ENCODE measurements at places on chromosomes 7 and 10.

DNA sequence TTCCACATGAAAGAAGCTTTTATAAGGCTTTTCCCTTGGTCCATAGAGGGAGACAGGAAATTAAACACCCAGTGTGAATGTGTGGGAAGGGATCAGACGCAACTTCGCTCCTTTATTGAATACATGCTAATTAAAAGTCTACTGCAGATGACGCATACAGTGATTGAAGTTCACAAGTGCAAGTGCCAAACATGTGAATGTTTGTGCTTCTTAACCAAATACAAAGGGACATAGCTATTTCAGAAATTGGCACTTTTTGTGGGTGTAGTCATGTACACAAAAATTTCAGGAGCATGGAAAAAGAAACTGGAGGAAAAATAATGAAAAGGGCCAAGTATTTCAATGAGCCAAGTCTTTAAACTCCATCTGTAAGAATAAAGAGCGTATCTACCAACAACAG, 283.7 kb downstream of the SKAP2 start:
- DNase-seq, result no peak

GRCh38 chr7:1454542-1454941, 4.7 kb downstream of the MICALL2 start:
- DNase-seq, result no peak

- DNase-seq, result no peak
These were observed 56.3 kb upstream of the ZEB1 start for GRCh38 chr10:31262672-31263071.

- DNase-seq, result no peak
These were observed 67.8 kb downstream of the ZNF365 start for GRCh38 chr10:62442006-62442405.

- no peak for DNase-seq
These were observed 63.0 kb downstream of the PROSER2 start for GRCh38 chr10:11886138-11886474.

- no peak for DNase-seq
These were observed 267.4 kb downstream of the RNLS start for GRCh38 chr10:88315755-88316154.

GRCh38 chr10:106992055-106992454, 172.5 kb downstream of the SORCS1 start:
- DNase-seq, result no peak

- no peak for DNase-seq
These were observed 84.7 kb upstream of the C1QL3 start for GRCh38 chr10:16606421-16606820.

DNA sequence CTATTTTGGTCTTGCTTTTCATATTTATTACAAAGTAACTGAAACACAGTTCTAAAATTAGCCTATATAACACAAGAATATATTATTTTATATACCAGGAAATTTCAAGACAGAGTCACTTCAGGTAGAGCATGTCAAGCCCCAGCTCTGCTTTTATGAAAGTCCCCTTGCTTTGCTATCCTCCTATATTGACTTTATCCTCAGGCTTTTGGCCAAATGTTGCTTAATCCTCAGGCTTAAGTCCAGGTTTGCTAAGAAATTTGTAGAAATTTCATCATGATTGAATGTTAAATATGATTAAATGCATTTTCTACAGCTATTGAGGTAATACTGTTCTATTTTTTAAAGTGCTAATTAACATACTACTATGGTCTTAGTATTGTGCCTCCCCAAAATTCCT, 227.6 kb downstream of the FZD1 start:
- DNase-seq, result no peak

DNA sequence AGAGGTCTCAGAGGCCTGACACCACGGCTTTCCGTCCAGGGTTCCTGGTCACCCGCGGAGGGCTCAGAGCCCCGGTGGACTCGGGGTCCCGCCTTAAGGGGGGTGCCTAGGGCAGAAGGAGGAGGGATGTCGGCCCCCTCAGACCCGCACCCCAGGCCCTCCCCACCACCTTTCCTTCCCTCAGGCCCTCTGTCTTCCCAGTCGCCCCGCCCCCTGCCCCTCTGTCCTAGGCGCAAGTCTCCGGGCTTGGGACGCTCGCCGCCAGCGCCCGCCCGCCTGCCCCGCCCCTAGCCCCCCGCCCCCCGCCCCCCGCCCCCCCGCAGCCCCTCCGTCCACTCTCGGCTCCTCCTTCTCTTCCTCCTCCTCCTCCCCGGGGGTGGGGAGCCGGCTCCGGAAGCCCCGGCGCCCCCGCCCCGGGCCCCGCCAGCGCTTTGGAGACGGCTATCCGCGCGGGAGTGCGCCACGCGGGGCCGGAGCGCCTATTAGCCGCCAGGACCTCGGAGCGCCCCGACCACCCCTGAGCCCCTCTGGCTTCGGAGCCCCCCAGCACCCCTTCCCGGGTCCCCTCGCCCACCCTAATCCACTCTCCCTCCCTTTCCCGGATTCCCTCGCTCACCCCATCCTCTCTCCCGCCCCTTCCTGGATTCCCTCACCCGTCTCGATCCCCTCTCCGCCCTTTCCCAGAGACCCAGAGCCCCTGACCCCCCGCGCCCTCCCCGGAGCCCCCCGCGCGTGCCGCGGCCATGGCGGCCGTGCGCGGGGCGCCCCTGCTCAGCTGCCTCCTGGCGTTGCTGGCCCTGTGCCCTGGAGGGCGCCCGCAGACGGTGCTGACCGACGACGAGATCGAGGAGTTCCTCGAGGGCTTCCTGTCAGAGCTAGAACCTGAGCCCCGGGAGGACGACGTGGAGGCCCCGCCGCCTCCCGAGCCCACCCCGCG, at the start of gene AEBP1:
AEBP1 (plus strand) TSS at position 423 of the 937 bp plus-strand sequence; CDS start at position 744, 321 bp downstream.
- DNase-seq, result no peak

DNA sequence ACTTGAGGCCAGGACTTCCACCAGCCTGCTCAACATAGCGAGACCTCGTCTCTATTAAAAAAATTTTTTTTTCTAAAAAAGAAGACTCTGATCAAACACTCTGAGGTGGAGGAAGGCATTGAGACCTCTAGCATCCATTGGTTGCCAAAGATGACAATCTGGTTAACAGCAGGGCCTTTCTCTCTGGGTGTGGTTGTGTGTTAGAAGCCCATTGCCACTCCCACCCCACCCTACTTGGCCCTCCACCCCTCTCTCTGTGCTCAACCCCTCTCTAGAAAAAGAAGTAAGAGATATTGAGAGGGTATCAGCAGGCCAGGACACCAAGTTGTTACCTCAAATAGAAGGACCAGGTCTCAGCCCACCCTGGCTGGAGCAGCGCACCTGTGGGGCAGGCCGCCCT, 57.4 kb upstream of the MXI1 start:
- no peak for DNase-seq

GRCh38 chr7:94445696-94446194, 51.0 kb downstream of the COL1A2 start:
- DNase-seq, result no peak

- no peak for DNase-seq
These were observed 31.7 kb upstream of the DGKI start for GRCh38 chr7:137878333-137878961.

DNA sequence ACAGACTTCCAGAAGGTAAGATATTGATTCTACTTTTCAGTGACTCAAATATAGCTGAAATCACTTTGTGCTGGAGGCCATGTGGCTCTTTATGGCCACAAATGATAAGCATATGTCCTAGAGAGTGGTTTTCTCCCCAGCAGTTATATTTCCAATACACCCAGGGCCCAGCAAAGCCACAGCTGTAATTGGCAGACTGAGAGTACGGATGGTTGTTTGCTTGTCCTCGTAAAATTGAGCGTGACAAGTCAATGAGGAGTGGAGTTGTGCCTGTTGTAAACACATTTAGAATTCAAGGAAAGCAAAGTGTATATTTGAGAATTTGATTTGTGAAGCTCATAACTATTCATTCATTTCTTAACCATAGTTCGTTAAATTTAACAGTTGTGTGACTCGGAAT, 201.8 kb downstream of the LHFPL3 start:
- DNase-seq, result no peak

GRCh38 chr7:69422574-69422985, 175.7 kb upstream of the AUTS2 start:
- no peak for DNase-seq

GRCh38 chr7:100968650-100969049, 715 bp upstream of the MUC12 start:
- no peak for DNase-seq

DNA sequence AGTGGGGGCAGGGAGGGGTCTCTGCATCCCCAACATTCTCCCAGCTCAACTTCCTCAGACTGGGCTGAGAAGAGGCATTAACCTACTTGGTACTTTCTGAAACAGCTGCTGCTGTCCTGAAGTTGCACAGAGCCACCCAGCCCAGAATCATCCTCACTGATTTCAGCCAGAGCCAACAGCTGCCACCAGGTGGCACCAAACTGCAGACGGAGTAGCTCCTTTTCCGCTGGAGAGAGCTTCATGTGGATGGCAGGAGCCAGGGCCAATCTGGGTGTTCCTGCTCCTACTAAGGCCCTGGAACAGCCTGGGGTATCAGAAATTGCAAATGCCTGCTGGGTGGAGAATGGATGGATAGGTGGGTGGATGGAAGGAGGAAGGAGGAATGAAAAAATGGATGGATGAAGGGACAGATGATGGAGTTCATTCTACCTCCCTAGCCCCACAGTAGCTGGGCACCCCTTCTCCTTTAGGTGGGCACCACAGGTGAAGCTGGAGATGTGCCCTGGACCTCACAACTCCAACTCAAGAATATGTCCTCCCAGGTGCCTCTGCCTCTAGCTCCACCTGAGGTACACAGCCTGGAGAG, 11.8 kb upstream of the DRGX start:
- DNase-seq, result peak; percentile 44

DNA sequence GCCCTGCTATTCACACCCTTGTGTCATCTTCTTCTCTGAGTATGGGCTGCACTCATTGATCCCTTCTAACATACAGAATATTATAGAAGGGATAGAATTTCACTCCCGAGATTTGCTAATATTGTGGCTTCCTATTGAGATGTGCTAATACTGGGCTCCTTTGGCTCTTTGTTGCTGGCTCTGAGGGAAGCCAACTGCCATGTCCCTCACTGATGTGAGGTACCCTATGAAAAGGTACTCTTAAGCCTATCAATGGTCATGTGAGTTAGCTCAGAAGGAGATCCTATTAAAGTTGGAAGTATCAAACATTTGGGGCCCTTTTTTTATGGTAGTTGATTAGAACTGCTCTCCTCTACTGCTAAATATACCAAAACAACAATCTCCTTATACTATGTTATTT, 665.2 kb upstream of the ZWINT start:
- DNase-seq, result no peak

DNA sequence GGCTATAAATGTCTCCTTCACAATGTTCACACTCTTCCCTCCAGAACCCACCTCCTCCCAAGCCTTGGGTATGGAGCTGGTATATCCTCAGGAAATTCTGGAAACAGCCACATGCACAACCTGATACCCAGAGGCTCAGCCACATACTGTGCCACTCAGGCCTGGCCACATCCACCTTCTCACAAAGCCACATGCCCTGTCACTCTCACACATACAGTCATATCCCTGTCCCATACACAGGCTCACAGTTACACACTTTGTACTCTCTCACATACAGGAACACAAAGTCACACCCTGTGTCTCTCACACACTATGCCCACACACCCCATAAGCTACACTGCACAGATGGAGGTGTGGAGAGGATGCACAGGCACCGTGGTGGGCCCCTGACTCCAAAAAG, 10.1 kb downstream of the KCNIP2 start:
- no peak for DNase-seq

GRCh38 chr7:47709051-47709450, 127.1 kb upstream of the TNS3 start:
- no peak for DNase-seq

- DNase-seq, result no peak
These were observed 218.4 kb upstream of the ZNF32 start for GRCh38 chr10:43867113-43867512.

DNA sequence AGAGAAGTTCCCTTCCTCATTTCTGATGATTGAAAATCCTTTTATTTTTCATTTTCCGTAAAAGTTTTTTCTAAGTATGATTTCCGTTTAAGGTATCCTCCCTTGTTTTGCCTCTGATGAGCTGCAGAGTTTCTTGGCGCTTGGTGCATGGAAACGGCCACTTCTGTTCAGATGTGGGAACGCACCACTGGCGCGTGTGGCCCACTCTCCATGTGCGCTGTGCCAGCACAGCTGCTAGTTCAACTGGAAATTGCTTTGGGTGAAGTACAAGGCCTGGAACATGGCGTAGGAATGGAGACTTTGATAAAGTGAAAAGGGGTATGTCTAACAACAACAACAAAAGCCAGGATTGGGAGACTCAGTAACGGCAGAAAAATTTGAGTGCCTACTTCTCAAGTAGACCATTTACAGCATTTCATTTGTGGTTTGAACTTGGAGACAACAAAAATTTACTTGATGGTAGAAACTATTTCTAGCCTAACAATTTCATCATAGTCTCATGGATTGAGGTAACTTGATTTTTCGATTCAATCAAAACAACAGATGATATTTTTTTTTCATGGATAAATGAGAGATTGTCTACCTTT, 364.2 kb downstream of the SUGCT start:
- no peak for DNase-seq

- DNase-seq, result no peak
These were observed 666 bp downstream of the SMKR1 start for GRCh38 chr7:129502708-129503685.

DNA sequence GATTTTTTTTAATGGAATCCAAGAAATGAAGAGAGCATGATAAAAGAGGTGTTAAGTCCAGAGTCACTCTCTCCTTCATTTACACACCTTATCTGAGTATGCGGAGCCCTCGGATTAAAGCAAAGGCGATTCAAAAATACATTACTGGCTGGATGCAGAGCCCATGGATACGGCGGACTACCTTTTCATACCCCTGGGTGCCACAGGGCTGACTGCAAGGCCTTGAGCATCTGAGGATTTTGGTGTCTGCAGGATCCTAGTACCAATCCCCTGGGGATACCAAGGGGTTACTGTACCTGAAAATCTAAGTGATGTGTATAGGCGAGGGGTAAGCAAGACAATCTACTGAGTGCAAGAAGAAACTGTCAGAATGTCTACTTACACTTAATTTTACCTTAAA, 20.5 kb downstream of the PIP4K2A start:
- DNase-seq, result no peak

DNA sequence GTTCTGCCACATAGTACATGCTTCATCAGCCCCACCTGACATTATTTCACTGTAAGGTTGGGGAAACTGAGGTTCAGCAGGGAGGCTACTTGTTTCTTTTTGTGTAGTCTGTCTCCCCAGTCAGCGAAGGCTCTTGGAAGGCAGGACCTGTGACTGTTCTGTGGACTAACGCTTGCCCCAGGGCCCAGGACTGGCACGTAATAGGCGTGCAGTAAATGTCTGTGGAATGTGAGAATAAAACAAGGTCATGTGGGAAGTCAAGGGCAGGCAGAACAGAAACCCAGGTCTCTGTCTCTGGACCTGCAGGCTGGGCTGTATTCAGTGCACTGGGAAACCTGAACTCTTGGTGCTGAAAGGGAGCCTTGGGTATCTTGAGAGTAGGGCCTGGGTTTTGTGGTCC, 168.7 kb downstream of the RPS24 start:
- no peak for DNase-seq

DNA sequence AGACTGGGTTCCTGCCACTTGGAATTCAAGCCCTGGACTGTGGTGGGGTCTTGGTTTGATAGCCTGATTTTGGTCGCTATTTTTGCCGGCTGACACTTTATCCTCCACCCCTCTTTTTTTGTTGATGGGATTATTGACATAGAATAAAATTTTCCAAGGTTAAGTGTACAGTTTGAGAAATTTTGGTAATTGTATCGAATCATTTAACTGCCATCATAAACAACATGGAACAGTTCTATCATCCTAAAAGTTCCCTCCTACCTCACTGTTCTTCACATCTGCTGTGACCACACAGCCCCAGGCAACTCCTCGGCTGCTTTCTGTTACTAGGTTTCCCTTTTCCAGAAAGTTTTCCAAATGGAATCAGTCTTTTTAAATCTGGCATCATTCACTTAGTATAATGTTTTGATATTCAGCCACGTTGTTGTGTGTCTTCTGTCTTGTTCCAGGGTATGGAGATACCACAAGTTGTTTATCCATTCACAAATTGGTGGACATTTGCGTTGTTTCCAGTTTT, 50.6 kb upstream of the STEAP1B start:
- DNase-seq, result no peak
